CD4-positive, alpha-beta memory T cell (primary cell): ENCODE measurements at places on chromosomes 7 and 10. TPM values are rescaled to one million over a fixed set of nuclear protein-coding genes. Genes with fewer than 3 reads are reported as not detected.

Gene OR9A2
- total RNA-seq: not detected

DNA sequence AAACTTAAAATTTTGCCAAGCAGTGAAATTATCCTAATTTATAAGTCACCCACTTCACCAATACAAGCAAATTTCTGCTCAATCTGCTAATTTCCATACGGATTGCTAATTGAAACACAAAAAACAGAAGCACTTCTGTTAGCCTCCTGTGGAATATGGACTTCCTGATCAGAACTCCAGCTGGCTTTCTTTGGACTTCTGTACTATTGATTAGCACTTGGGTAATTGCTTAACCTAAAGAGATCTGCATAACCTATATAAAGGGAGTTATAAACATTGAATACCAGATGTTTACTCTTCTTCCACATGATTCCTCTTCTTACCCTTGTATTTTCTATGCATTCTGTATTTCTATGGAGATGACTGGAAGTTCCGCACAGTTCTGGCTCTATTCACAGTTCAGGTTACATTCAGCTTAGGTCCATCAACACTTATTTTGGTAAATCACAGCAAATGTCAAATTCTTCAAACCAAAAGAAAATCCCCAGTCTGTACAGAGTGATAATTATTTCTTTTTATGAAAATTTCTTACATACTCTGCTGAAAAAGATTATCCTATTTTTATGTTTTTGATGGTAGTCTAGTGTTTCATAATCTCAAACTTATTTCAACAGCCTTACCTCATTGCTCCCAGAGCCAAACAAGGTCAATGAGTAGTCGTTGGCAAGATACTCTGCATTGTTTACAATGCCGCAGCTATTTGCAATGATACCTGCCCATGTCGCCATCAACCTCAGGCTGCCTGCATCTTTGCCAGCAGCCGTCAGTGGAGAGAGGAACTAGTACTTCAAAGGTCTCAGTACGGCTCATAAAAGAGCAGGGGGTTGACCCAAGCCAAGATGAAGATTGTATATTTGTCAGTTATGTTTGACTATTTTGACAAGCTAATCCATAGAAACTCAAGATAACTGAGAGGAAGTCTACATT, 225.6 kb downstream of the AHR start:
- no peak for DNase-seq

GRCh38 chr10:72093450-72093849, 5.1 kb upstream of the SPOCK2 start:
- no peak for DNase-seq

DNA sequence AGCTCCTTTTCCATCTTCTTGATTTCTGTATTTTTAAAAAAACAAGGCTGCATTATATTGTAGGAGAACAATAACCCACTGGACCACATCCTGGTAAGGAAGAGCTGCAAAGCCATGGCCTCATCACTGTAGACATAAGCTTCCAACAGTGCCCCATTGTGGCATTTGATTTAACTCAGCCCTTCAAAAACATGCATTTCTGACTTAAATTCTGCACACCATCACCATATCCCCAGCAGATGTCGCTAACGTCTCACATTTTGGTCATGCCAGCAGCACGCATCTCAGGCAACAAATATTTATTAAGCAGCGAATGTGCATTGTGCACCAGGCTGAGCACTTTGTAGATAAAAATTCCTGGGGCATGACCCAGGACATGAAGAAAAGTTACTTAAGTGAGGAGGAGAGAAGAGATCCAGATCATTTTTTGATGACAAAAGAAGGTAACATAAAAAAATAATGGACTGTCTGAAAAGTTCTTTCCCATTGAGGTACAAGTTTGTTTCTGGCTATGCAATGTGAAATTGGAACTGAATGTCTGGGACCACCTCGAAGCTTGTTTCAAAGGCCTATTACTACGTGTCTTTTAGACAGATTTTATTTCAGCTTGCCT, 164.6 kb upstream of the CDCA7L start:
- peak; percentile 61 for DNase-seq

GRCh38 chr10:75407713-75408508, 6.3 kb upstream of the ZNF503 start:
- DNase-seq: no peak

Gene TMEM139
- 1.8 TPM for total RNA-seq

Gene EBLN1
- total RNA-seq: not detected

Gene ZNF862
- total RNA-seq: 88.6 TPM

GRCh38 chr7:88363869-88364268, 57.2 kb upstream of the STEAP4 start:
- DNase-seq: no peak

DNA sequence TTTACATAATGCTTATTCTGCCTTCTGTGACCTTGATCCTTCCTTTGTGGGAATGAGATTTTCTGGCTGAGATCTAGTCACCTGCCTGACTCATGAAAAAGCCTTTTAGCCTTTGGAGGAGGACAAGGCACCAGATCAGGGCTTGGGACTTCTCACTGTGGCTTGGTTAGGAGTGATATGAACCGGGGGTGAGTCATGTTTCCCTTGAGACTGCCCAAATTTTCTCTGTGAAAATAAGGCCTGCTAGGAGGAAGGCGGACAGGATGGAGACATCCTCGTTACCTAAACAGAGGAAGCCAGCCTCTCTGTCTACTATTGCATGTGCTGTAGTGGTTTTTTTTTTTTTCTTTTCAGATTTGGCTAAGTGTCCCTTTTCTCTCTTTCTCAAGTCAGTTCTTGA, 57.8 kb downstream of the EVX1 start:
- no peak for DNase-seq

DNA sequence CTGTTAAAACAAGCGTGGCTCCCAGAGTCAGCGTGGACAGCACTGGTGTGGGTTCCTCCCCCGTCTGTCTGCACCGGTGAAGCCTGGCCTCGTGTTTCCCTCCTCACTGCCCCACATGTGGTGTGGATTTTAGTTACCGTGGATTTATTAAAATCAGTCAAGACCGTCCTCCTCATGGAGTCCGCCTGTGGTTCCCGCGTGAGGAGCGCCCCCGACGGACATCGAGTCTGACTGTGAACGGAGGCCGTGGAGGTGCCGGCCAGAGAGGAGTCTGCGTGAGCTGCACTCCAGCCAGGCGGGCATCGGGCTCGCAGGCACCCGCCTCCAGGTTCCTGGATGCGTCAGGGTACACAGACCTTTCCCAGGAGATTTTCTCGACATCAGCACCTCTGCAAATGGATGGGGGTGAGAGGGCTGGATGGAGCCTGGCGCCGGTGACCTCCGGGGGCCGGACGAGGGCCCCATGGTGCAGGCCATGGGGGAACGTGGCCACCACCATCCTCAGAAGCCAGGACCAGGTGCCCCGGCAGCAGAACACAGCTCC, 26.3 kb upstream of the UTF1 start:
- DNase-seq: no peak

Gene C10orf143
- total RNA-seq: 9.2 TPM

Gene SLC29A4
- 0.76 TPM for total RNA-seq

DNA sequence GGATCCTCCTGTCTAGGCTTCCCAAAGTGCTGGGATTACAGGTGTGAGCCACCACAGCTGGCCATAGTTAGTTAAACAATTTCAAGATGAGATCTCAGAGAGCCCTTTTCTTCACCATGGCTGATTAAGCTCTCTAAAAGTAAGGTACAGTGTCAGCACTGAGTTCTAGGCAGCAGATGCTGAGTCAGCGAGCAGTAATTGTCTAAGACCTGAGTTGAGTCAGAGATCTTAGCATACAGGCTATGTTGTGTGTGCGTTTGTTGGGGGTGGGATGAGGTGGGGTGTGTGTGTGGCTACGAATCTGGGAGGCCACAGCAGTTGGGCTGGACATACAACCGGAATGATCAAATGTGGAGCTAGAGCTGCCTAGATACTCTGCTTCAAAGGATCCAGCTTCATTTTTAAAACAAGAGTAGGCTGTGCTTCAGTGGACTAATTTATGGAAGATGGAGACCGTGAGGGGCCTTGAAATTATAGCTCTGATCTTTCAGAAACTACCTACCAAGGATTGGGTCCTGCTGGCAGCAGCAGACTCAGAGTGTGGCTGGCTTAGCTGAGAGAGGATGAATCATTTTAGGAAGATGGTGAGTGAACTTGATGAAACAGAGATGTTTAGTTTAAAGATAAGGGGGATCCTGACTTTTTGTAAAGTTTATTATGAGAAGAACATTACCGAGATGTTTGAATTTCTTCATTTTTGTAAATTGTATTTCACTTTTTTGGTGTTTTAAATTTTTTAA, 17.5 kb upstream of the MTPN start:
- DNase-seq: no peak

Gene CALY
- total RNA-seq: 6.4 TPM

- DNase-seq: no peak
These were observed 31.8 kb upstream of the RET start for GRCh38 chr10:43044961-43045621.

DNA sequence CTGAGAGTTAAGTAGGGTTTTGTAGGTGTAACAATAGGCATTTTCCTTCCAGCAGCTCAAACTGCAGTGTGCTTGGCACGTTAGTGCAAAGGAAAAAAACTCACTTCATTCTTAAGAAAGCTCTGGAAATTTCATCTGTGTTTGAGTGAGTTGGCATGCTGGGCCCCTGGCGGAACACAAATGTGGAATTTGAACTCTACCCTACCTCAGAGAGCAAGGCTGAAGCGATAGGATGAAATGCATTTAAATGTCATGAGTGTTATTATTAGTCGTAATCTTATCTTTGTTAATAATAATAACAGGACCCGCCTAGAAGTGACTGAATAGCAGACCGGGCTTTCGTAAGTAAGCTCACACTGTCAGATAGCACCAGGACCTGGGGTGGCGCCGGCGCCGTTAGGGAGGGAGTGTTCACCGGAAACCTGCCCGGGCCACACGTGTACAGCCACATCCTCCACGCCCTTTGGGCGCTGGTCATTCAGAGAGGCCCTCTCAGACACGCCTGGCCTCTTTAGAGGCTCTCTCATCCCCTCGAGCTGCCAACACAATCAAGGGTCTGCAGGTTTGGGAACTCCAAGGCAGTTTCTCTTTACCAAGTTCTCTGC, 63.5 kb downstream of the GRK5 start:
- no peak for DNase-seq

DNA sequence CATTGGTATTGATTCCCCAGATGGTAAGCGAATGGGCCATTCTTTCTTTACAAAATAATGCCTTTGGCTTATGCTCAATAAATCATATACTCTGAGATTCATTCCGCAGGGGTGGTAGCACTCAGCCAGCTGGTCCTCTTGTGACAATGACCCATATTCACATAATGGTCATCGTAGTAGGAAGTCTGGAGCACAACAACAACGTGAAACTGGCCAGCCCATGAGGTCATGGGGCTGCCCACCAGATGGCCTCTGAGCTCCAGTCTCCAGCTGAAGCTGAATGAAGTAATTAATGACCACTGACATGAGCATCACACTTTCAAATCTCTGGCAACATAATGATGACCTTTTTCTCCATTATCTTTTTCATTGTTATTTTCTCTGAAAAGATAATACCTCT, 42.3 kb upstream of the SORCS1 start:
- DNase-seq: no peak

GRCh38 chr7:141511316-141511675, 39.9 kb upstream of the AGK start:
- no peak for DNase-seq

DNA sequence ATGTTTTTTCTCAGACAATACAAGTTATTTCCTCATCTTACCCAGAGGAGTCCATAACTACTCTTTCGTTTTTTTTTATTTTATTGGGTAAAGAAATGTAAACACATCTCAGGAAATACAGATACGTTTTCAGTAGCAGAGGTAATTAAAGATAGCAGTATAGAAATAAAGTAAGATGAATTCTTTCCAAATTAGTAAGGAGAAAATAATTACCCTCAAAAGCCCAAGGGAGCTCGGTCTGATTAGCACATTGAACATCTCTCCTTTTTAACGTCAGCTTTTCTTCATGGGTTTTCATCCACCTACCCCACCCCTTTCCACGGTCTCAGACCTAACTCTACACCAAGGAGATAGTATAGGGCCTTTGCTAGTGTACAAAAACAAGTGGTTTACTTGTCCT, 294.2 kb downstream of the GRID1 start:
- DNase-seq: no peak
